ENCODE measurements at places on chromosomes 7 and 10. TPM values are rescaled to one million over a fixed set of nuclear protein-coding genes. Genes with fewer than 3 reads are reported as not detected.

The FAS gene
- polyA plus RNA-seq = 14.7 TPM

The HTRA1 gene
- polyA plus RNA-seq = 158 TPM

The PTPRE gene
- polyA plus RNA-seq = 5.7 TPM

The DNAH11 gene
- 1.8 TPM for polyA plus RNA-seq

The NUDT13 gene
- polyA plus RNA-seq = 7.2 TPM

The RADIL gene
- polyA plus RNA-seq = 3.5 TPM

The MSS51 gene
- 2.5 TPM for polyA plus RNA-seq

The TAS2R3 gene
- polyA plus RNA-seq = 0.82 TPM

The C10orf143 gene
- 5.6 TPM for polyA plus RNA-seq

The VWA2 gene
- 1.6 TPM for polyA plus RNA-seq

The WDR86 gene
- 39.1 TPM for polyA plus RNA-seq
